Natural killer cell (primary cell): ENCODE measurements at places on chromosomes 7 and 10.
A peak's percentile ranks its signal among the peaks of the same experiment; 100 is the strongest.

DNA sequence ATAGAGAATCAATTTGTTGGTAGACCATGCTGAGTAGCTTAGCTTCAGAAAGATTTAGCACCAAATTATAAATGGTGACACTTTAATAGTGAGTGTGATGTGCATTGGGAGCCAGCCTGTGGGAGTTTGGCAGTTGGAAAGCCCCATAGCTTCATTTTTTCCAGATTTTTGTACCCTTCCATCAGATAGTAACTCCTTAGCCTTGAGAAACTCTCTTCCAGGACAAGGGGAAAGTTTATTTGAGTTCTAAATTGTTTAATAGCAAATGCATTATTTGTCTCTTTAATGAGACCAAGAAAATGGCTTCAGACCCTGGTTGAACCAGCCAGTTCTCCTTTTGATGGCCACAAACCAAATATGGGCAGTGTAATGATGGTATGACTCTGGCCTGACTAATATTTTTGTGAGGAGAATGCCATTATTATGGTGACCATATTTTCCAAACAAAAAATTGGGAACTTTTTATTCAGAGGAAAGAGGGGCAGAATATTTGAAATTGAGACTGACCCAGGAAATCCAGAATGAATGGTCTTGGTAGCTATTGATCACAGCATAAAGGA lies 49.8 kb downstream of the PLCE1 start:
- no peaks in the 10 kb centered on the region for H3K36me3 ChIP-seq
- no peak overlapping the region for H3K27ac ChIP-seq
- H3K4me3 ChIP-seq = no peak overlapping the region
- no peaks in the 10 kb centered on the region for H3K4me1 ChIP-seq

DNA sequence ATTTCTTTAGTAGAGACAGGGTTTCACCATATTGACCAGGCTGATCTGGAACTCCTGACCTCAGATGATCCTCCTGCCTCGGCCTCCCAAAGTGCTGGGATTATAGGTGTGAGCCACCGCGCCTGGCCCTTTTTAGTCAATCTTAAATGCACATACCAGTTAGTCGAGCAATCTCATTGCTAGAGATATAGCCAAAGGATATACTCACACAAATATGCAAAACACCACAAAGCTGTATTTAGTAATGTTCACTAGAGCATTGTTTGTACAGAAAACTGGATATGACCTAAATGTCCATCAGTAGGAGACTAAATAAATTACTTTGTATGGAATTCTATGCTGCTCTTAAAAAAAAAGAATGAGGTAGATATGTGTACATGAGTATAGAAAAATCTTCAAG lies 24.5 kb upstream of the IL6 start:
- H3K27ac ChIP-seq = no peak overlapping the region
- no peak for DNase-seq
- no peaks in the 10 kb centered on the region for H3K36me3 ChIP-seq
- no peaks in the 10 kb centered on the region for H3K4me1 ChIP-seq

DNA sequence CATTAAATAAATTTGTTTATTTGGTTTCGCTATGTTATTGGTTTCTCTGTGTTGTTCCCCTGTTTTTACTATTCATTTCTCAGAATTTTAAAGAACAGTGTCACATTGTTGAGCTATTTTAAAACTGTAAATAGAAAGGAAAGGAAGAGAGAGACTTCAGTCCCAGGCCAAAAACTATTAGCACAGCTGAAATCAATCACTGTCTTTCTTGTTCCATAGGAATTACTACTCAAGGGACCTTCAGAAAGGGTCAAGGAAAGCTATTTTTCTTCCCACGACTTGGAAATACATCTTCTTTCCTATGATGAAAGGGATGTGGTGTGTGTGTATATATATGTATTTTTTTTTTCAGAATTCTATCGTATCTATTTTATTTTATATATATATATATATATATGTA lies 29.0 kb upstream of the GNAT3 start:
- no peak overlapping the region for H3K4me3 ChIP-seq
- no peak for DNase-seq
- peaks cover 5% of the 10 kb centered on the region for H3K4me1 ChIP-seq
- no peak overlapping the region for H3K27ac ChIP-seq

DNA sequence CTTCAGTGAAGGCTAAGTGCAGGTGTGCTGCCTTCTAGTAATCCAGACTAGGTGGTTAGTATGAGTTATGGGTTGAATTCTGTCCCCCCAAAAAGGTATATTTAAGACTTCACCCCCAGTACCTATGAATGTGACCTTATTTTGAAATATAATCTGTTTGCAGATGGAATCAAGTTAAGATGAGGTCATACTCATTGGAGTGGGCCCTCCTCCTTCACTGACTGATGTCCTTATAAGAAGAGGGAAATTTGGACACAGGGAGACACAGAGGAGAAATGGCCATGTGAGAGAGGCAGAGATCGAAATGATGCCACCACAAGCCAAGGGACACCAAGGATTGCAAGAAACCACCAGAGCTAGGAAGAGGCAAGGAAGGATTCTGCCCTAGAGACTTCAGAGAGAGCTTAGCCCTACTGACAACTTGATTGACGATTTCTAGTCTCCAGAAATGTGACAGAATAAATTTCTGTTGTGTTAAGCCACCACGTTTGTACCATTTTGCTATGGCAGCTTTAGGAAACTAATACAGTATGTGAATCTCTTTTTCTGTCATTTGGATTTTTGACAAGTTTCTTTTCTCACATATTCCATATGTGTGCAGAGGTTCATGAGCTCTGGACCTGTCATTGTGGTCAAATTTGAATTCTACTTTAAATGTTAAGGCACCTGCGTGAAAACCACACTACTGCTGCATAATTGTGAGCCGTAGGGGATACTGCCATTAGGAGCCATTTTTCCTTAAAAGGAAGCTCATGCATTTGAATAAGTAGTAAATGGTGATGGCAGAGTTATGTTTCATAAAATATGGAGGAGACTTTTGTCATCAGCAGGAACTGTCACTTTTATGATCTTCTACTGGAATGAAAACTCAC lies 2.6 kb upstream of the RPA3 start:
- no peaks in the 10 kb centered on the region for H3K4me1 ChIP-seq
- no peaks in the 10 kb centered on the region for H3K36me3 ChIP-seq
- no peaks in the 10 kb centered on the region for H3K27me3 ChIP-seq
- DNase-seq = no peak

DNA sequence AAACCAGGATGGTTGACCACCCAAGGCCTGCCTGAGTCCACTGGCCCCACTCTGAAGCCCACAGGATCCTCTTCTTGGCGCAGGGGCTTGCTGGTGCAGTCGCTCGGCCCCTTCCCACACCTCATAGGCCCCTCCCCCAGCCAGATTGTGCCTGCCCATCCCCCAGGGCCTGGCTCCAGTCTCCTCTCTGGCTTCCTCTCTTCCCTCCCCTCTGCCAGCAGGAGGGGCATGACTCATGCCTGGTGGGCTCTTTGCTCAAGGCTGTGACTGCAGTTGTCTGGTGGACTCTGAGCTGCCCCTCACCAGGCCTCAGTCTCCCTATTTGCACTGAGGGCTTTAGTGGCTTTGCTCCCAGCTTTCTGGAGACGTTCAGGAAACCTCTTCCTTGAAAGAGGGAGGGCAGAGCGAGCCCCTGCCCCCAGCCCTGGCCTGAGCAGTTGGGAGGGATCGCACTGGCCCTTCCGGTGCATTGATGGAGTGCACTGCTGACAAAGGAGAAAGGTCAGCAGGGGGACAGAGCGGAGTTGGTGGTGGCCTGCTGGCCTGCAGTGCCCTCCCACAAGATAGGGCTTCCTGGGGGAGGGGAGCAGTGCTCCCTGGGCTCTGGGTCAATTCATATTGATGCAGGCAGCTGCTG lies 60.7 kb downstream of the ZMIZ1 start:
- H3K27ac ChIP-seq = no peak overlapping the region
- H3K4me3 ChIP-seq = no peak overlapping the region
- no peak for DNase-seq
- peaks cover 3% of the 10 kb centered on the region for H3K36me3 ChIP-seq

GRCh38 chr10:78251016-78251385 lies 217.3 kb downstream of the RPS24 start:
- no peak for DNase-seq
- H3K4me1 ChIP-seq = peaks cover 34% of the 10 kb centered on the region
- no peaks in the 10 kb centered on the region for H3K36me3 ChIP-seq
- H3K27ac ChIP-seq = no peak overlapping the region
- H3K27me3 ChIP-seq = no peaks in the 10 kb centered on the region
- H3K4me3 ChIP-seq = no peak overlapping the region

DNA sequence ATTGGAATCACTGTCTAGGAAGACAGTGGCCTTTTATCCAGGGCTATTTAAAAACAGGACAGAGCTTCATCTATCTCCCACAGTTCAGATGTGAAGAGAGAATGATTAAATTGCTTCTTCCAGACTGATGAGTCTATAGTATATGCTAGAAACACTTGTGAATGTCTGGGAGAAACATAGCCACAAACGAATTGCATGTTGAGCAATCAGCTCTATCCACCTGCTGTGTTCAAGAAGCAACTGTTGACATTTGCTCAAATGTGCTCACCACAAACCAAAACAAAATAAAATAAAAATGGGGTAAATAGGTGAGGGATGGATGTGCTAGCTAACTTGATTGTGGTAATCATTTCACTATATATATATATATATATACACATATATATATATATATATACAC lies 195.1 kb downstream of the HECW1 start:
- no peak for DNase-seq
- H3K36me3 ChIP-seq = no peaks in the 10 kb centered on the region
- H3K4me1 ChIP-seq = no peaks in the 10 kb centered on the region
- no peak overlapping the region for H3K27ac ChIP-seq
- no peak overlapping the region for H3K4me3 ChIP-seq

DNA sequence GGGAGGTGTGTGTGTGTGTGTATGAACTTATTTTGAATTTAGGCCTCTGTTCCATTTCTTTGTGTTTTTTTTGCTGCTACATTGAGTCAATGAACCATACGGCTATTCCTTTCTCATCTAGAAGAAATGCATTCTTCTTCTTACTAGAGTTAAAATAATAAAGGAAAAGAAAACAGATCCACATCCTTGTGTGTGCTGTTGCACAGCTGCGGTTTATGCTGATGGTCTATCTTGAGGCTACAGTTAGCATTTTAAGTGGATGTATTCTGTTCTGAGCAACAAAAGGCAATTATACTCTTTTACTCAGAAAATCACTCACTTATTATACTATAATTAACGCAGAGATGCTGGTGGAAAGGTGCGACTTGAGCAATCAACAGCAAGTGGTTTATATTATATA lies 615.0 kb upstream of the MBL2 start:
- H3K4me1 ChIP-seq = no peaks in the 10 kb centered on the region
- no peak for DNase-seq
- H3K27ac ChIP-seq = no peak overlapping the region
- H3K36me3 ChIP-seq = no peaks in the 10 kb centered on the region

DNA sequence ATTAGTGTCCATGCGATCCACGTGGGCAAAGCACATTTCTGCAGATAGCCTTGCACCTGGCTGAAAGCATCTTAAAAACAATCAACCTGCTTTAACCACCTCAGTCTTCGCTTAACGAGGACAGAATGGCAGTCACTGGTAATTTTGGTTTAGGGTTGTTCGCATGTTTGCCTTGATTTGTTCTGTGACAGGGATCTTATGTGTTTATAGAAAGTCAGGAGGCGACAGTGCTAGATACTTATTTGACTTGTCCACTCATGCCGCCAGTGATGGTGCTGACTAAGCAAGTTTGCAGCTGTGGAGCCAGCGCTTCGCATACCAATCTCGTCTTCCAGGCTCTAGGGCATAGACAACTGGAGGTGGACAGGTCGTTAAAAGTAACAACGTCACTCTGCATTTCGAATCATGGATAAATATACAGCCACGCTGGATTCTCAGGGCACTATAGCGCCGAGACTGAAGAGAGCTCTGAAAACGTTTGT lies 1.2 kb upstream of the TMEM243 start:
- peak overlapping the region; percentile 98 for H3K4me3 ChIP-seq
- no peak for DNase-seq
- H3K36me3 ChIP-seq = no peaks in the 10 kb centered on the region
- H3K27ac ChIP-seq = no peak overlapping the region
- peaks cover 34% of the 10 kb centered on the region for H3K4me1 ChIP-seq
- no peaks in the 10 kb centered on the region for H3K27me3 ChIP-seq

GRCh38 chr10:119305860-119306513 lies 98.6 kb downstream of the GRK5 start:
- peak overlapping the region; percentile 92 for H3K27ac ChIP-seq
- peak overlapping the region; percentile 7 for H3K4me3 ChIP-seq
- peak; percentile 91 for DNase-seq
- peaks cover 10% of the 10 kb centered on the region for H3K27me3 ChIP-seq
- peaks cover 99% of the 10 kb centered on the region for H3K4me1 ChIP-seq

DNA sequence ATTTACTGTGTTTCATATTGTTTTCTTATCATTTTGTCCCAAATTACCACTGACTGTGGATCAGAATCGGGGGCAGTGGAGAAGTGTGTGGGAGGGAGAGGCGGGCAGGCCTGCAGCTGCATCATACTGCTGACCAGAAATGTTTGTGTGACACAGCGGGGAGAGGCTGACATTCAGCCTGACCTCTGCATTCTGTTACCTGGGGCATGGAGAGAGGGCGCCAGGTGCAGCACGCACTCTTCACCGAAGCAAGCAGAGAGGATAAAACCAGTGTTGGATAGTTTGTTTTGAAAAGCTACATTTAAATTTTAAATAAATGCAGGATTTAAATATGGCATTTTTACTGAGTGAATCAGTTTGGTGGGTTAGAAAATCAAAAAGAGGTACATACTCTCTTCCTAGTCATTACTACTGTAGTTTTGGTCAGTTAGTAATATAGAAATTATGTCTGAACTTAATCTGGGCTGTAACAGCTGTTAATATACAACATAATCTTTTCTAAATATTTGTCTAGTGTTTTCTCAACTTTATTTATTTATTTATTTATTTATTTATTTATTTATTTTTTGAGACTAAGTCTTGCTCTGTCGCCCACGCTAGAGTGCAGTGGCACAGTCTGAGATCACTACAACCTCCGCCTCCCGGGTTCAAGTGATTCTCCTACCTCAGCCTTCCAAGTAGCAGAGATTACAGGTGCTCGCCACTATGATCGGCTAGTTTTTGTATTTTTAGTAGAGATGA lies 8.8 kb upstream of the STMP1 start:
- no peak overlapping the region for H3K4me3 ChIP-seq
- H3K27ac ChIP-seq = no peak overlapping the region
- no peak for DNase-seq
- no peaks in the 10 kb centered on the region for H3K27me3 ChIP-seq

DNA sequence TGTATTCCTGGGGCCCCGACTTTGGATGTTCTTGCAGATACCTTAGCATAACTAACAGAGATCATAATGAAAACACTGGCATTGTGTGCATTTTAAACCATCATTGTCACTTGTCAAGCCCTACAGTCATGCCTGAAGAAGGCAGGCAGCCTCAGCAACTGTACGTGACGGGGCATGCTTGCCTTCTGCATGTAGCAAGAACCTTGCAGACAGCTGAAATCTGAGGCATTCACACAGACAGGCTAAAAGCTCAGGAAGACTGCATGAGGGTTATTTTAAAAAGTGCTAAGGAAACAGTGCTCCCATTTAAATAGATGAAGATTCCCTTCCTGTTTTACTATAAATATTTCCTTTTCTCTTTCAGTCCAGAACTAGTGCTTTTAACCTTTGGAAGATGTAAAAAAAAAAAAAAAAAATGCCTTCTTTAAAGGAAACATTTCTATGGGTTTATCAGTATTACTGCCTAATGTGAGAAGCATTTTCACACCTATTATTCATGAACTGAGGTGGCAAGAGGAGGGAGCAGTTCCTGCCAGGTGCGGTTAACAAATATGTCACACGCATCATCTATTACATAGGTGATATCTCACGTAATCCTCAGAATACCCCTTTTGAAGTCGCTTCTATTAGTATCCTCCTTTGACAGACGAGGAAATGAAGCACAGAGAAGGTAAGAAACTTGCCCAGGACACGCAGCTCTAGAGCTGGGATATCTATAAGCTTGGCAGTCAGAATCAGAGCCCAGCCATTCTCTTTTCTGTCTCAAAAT lies 88.1 kb downstream of the PRKCQ start:
- H3K4me3 ChIP-seq = peak overlapping the region; percentile 52
- H3K27ac ChIP-seq = peak overlapping the region; percentile 99
- peaks cover 57% of the 10 kb centered on the region for H3K4me1 ChIP-seq
- peak; percentile 88 for DNase-seq
- no peaks in the 10 kb centered on the region for H3K27me3 ChIP-seq
- peaks cover 64% of the 10 kb centered on the region for H3K36me3 ChIP-seq
